ENCODE measurements at places on chromosomes 2 and 18.
A peak's percentile ranks its signal among the peaks of the same experiment; 100 is the strongest.

DNA sequence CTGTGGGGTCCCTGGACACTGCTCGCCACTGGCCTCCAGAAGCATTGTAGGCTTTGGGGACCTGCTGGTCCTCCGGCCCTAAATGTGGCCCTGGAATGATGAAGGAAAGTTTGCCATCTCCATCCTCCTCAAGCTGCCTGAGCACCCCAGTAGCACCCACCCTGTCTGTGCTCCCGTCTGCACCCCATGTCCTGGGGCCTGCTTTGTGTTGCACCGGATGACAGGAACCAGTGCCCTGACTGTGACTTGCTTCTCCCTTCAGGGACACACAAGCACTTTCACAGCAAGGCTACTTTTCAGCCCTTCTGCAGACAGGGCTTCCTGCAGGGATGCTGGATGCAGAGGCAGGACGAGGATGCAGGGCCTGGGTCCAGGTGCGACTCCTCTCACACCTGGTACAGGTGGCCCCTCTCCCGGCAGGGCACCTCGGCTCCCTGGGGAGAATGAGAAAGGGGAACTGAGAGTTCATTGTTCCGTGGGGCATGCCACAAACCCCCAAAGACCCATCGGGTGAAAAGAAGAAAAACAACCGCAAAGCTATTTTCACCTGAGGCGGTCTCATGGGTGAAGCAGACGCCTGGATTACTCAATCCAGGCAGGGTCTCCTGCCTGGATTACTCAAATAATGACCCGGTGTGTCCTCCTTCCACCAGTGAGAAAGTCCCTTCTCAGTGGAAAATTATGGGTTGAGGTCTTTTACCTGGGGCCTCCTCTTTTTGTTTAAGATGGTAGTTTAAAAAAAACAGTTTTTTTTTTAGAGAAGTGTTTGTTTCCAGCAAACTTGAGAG lies 74.9 kb downstream of the LONRF2 start:
- no peak for DNase-seq

- no peak for DNase-seq
Measured at GRCh38 chr18:69935319-69936190, 12.1 kb downstream of the CD226 start.

DNA sequence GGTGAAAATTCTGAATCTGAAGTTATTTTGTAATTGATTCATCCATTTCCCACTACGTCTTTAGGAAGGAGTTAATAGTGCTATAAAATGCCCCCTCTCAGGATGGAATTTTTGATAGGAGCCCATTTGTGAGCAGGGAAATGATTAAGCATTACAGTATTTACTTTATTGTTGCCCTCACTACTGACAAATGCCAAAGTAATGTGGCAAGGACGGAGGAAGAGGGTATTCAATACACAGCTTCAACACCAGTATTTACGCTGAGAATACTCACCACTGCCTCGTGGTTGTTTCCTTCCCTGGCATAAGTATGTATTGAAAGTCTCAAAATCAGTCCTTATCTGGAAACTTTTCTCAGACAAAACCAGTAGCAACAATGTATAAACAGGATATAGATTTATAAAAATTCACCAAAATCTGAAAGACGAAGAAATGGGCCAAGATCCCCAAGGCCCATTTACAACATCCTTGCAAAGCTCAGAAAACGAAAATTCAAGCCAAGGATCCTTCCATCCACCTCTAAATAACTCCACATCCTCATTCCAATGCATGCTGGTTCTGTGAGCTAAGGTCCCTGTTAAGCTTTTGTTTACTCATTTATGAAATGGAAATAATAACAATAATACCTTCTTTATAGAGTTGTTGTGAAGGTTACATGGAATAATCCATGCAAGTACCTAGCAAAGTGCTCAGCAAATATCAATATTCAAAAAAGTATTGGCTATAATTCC lies 29.3 kb downstream of the FEZ2 start:
- DNase-seq: no peak

DNA sequence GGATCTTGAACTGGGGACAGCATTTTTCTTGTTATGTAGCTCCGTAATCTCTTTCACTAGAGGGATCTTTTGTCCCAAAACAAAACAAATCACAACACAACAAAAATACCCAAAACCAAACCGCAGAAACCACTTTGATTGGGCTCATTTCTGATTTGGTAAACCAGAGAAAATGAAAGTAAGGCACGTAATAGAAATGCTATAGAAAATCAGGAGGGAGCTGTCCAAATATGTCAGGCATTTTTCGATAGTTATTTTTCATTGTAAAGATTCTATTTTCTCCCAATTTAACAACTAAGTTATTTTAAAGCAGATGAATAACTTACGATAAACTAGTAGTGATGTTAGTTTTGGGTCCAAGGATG lies 406.5 kb downstream of the XIRP2 start:
- DNase-seq: no peak

GRCh38 chr2:218645126-218645525 lies 14.3 kb downstream of the ZNF142 start:
- DNase-seq: no peak

DNA sequence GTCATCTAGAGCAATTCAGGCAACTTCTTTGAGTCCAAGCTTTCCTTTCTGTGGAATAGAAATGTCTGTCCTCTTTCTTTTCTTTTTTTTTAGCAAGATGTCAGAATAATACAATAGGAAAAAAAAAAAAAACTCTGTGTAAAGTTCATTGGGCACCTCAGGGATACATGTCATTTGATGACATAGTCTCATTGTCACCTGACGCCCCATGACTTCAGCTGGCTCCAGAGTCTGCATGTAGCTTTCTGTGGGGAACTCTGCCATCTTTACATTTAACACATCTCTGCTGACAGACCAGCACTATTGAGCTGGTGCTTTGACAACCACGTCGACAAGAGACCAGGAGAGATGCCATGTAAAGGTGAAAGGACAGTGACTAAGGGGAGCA lies 172.5 kb upstream of the KLF7 start:
- DNase-seq: no peak

- no peak for DNase-seq
Measured at GRCh38 chr2:71830497-71831192, 317.0 kb downstream of the CYP26B1 start.

GRCh38 chr2:55618275-55619055 lies 1.0 kb upstream of the PPP4R3B start:
- DNase-seq: peak; percentile 64

GRCh38 chr2:236661762-236662110 lies 92.1 kb downstream of the ACKR3 start:
- no peak for DNase-seq

DNA sequence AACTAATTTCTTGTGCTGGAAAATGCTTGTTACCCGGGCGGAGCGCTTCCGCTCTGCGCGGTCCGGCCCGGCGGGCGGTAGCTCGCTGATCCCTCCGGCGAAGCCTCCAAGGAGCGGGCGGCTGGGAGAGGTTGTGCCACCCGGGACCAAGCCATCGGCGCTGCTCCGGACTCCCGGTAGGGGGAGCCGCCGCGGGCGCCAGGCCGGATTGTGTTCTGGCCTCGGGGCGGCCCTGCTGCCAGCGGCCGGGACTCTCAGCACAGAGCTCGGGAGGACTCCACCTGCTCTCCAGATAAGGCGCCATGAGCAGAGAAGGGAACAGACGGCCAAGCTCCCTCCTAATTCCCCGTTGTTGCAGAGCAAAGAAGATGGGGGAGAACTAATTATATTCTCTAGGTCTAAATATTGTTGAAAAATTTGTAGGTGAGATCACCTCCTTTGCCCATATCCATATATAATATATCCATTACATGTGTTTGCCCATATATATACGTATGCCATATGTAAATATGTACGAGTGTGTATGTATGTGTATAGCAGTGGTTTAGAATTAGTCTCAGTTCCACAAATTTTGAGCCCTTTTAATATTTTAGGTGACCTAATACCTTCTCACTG lies 13.8 kb upstream of the SATB2 start:
- peak; percentile 82 for DNase-seq

GRCh38 chr18:22136395-22136794 lies 33.0 kb upstream of the GATA6 start:
- DNase-seq: no peak

GRCh38 chr2:101234169-101234938 lies 18.3 kb upstream of the CNOT11 start:
- no peak for DNase-seq

DNA sequence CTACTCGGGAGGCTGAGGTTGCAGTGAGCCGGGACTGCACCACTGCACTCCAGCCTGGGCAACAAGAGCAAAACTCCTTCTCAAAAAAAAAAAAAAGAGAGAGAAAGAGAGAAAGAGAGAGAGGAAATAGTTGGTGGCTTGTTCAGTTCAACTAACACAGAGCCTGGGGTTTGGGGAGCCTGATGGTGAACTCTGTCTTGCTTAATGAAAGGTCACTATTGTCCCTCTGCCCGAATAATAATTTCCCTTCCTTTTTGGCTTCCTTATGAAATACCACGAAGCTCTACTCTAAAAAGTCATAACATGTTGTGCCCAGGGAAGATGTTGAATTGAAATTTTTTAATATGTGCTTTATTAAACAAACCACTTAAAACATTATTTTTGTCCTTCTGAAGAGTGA lies 17.3 kb downstream of the BCL2 start:
- no peak for DNase-seq

DNA sequence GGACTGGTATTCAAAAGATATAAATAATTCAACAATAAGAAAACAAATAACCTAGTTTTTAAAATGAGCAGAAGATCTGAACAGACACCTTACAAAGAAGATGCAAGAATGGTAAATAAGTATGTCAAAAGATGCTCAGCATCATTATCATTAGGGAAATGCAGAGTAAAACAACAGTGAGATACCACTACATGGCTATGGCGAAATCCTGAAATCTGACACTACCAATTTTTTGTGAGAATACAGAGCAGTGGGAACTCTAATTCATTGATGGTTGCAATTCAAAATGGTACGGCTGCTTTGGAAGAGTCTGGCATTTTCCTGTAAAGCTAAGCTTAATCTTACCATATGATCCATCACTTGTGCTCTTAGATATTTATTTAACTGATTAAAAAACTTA lies 151.8 kb downstream of the UBR3 start:
- no peak for DNase-seq

DNA sequence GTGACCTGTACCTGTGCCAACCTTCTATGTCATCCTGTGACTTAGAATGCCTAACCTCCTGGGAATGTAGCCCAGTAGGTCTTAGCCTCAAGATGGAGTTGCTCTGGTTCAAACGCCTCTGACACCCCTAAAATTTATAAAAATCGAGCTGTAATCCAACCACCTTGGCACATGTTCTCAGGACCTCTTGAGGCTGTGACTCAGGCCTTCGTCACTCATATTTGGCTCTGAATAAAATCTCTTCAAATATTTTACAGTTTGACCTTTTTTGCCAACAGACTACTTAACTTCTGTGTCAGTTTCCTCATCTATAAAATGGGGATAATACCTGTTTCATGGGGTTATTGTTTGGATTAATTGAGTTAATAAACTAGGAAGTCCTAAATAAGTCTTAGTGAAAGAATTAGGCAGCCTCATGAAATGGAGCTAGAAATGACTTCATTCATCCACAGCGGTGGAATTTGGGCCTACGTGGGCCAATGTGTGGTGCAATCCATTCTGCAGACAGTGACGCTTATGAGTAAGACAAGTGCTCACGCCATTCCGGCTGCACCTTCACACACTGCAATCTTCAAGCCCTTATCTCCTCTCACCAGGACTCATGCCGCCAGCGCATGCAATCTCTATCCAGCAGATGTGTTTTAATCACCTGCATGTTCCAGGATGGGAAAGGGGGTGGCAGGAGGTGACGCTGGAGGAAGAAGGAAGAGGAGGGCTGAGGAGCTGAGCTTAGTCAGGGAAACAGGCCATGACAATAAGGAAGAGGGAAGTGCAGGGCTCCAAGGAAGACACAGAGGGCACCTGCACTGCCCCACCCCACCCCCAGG lies 2.0 kb upstream of the UBE2F start:
- DNase-seq: no peak

GRCh38 chr18:5662586-5663090 lies 118.8 kb upstream of the EPB41L3 start:
- DNase-seq: no peak

- DNase-seq: no peak
Measured at GRCh38 chr2:105596411-105596921, 148.2 kb upstream of the NCK2 start.

DNA sequence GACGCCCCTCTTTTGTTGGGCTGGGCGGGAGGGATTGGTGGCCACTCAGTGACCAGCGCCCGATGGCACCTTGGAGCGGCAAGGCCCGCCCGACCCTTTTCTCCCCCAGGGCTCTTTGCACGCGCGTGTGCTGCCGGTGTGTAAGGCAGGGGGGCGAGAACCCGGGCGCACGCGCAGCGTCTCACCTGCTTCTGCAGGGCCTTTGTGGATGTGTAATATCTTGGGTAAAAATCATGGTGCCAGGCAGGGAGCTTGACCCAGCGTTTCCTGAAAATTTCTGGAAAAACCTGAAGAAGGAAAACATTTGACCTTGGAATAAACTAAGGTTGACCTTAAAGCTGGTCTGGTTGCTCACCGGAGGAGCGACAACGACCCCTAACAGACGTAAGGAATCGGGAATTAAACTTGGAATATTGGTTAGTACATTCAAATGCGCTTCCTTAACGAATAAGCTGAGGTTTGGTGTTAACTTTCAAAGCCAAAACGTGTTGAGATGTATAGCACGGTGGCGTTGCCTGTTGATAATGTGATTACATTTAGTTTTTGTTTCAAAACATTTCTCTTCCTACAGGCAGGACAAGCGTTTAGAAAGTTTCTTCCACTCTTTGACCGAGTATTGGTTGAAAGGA lies 438 bp downstream of the HSPE1 start:
- no peak for DNase-seq

DNA sequence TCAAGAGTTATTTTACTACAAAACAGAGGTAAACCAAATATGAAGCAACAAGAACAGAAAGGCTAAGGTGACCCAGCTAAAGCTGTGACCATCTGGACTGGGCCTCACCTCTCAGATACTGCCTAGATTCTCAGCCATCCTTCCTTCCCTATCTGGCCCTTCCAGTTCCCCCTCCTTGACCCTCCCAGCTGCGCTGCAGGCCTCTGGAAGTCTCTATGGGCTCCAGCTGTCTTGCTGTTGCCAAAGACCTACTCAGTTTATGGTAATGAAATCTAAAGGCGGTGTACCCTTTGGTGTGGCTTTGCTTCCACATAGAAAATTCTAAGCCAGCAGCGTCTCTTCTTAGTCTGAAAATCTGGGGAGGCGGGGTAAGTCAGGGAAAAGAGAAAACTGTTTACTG lies 55.7 kb downstream of the ARHGEF33 start:
- DNase-seq: no peak

DNA sequence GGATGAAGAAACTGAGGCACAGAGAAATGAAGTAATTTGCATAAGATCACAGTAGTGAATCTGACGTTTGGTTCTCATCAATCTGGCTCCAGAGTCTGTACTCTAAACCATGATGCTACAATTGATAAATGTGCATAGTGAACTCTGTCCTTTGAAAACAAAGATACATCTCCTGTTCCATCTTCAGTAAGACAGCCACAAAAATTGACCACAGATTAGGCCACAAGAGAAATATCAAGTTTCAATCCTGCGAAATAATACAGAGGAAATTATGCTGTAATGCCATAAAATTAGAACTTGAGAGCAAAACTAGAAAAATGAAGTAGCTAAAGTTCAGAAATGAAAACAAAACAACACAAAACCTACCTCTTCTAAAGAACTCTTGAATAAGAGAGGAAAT lies 28.4 kb downstream of the FAM98A start:
- no peak for DNase-seq
